ENCODE measurements at places on chromosomes 7 and 10.

DNA sequence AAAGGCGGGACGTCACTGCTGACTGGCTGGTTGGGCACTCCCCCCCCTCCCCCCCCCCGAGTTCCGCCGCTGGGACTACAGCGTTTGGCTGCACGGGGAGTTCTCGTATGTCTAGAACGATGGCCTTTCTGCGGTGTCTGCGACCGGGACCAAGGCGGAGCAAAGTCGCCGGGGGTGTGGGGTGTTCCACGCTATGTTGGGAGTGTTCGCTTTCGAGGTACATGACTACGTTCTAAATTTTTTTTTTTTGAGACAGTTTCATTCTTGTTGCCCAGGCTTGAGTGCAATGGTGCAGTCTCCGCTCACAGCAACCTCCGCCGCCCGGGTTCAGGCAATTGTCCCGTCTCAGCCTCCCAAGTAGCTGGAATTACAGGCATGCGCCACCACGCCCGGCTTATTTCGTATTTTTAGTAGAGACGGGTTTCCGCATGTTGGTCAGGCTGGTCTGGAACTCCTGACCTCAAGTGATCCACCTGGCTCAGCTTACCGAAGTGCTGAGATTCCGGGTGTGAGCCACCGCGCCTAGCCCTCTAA, 573 bp upstream of the IDI1 start:
- no peak for DNase-seq

GRCh38 chr7:73565675-73566340, 8.3 kb upstream of the BCL7B start:
- DNase-seq: no peak

- no peak for DNase-seq
These were observed 198.6 kb downstream of the TRIL start for GRCh38 chr7:28759475-28759971.

DNA sequence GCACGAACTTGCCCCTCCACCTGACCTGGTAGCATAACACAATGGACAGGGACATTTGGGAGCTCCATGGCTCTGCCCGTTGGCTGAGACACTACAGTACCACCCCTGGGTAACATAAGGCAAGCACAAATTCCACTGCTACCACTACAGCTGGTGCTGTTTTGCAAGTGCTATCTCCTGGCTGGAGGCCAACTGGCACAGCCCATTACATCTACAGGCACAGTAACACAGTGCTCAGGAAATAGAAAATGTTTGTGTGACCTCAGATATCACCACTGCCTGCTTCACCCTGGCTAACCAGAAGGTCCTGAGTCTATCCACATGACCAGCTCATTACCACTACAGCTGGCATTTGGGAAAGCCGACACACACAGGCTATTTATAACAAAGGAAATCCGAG, 631.1 kb upstream of the MBL2 start:
- DNase-seq: no peak

DNA sequence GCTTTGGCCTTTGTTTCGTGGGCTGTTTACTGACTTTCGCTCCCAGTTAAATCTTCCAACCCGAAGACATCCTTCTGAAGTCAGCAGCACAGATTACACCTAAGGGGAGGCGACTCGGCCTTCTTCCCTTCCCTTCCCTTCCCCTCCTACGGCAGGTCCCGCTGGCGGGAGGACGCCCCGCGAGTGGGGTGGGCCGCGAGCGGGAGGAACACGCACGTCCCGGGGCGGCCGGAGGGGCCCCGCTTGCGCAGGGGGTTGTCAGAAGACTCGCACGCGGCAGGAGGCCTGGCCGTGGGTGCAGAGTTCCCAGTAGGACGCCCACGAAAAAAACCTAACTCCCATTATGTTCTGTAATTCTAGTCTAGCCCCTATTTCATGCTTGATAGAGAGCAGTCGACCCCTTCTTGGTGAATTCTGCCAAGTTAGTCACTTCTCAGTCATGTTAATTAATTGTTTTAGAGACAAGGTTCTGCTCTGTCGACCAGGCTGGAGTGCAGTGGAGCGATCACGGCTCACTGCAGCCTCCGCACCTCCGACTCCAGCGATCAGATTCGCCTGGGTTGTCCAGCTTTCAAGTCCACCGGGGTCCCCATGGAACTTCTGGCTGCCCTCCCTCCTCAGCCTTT, 19.2 kb upstream of the ZNF32 start:
- no peak for DNase-seq

- no peak for DNase-seq
These were observed 208.7 kb upstream of the PRKCQ start for GRCh38 chr10:6788731-6789130.

- DNase-seq: no peak
These were observed 346.6 kb upstream of the KLF6 start for GRCh38 chr10:4131407-4132215.

GRCh38 chr7:4006687-4007086, 675.4 kb upstream of the FOXK1 start:
- DNase-seq: no peak

GRCh38 chr7:18357691-18358090, 137.9 kb upstream of the HDAC9 start:
- no peak for DNase-seq

DNA sequence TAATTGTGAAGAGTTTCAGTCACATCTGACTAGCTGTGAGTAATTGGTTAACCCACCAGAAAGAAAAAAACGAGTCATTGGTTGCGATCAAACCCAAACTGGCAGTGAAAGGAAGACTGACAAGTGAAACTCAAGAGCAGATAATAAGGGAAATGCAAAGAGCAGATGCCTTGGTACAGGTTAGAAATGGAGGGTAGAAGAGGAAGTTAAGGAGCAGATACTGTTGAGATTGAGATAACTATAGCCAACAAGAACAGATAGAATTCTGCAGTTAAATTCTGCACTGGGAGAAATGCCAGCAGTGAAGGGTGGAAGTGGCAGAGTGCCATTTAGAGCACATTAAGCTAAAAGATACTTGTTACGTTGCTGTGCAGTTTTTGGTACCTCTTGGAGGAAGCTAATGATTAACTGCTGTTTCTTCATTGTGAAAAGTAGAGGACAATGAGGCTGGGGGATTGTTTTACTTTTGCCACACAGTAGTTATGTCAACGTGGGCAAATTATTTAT, 65.8 kb downstream of the CDK13 start:
- DNase-seq: no peak

DNA sequence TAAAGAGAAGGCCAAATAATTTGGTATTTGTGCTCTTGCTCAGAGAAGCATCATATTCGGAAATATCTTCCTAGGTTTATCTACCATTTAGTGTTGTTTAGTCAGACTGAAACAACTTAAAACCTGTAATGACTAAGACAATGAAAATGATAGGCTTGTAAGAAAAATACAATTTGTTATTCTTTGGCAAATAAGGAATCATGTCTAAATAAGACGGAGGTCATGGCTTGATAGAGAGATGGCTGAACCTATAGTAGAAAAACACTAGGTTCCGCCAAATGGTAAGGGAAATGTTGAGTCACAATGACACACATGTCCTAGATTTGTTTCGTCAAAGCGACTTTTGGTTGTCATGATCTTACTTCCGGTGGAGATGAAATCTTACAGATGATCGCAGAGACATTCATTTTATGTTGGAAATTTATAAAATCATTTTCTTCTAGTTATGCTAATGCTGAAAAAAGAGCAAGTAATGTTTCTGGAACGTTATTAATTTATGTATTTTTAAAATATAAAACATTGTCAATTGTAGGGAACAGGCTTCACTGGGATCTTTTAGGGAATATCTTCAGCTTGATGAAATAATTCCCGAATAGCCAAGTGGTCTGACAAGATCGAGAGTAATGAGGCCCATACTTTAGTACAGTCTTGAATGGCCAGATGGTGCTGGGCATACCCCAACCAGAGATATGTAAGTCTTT, 1.0 kb downstream of the SRGN start:
- DNase-seq: no peak

GRCh38 chr7:20226860-20227259, 9.7 kb upstream of the MACC1 start:
- DNase-seq: no peak

DNA sequence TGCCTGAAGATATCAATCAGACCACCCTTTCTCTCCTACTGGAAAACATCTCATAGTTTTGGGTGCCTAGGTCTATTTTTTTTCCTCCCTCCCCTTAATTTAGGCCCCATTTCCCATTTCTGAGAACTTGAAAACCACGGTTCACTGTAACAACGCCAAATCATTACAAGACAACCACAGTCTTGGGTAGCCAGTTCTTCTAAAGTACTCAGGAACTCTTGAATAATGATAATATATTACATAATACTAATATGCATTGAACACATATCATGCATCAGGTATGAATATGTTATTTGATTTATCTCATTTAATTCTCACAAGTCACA, 185.1 kb upstream of the ADO start:
- DNase-seq: no peak

DNA sequence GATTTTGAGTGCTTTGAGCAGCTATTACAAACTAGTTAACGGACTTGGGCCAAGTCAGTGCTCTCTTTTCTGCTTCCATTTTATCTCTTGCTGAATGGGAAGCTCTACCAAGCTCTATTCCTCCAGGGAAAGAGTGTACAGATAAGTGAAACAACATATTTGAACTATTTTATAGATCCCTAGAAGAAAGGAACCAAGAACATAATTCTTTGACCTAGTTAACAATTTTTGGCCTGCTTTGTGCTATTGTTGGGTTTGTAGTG, 244.8 kb downstream of the PRKG1 start:
- no peak for DNase-seq

DNA sequence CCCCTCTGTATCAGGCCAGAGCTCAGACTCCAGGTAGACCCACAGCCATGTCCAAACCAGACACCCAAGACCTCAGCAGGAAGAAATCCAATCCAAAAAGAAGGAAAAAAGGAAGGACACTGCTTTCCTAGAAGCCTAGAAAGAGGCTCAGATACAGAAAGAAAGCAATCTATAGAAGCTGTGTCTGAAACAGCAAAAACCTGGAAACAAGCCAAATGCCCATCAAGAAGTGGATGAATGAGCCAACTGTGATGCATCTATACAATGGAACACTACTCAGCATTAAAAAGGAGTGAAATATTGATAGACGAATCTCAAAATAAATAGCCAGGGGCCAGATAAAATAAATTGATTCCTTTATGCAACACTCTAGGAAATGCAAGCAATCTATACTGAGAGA, 31.6 kb downstream of the GRB10 start:
- DNase-seq: no peak

- no peak for DNase-seq
These were observed 71.0 kb upstream of the GTF2I start for GRCh38 chr7:74586258-74587175.

DNA sequence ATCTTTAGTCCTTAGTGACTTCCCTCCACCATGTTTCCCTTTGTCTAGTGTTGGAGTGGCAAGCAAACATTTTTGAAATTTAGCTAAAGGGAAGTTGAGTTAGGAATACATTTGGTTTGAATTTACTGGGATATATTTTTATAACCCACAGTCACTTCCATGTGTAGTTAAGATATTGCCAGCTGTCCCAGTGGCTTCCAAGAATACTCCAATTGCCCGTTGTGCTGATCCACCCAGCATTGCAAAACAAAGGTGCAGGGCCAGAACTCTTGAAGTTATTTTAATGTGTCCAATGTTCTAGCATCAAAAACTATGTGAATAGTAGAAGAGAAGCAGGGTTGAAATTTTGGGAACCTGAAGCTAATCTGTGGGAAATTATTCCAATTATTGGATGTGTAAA, 2.5 kb upstream of the P4HA1 start:
- DNase-seq: no peak

GRCh38 chr7:28179120-28180030, 1.2 kb downstream of the JAZF1 start:
- DNase-seq: peak; percentile 77

GRCh38 chr10:69974551-69975155, 78.0 kb upstream of the MACROH2A2 start:
- DNase-seq: no peak

GRCh38 chr10:85612378-85612775, 754.2 kb downstream of the GRID1 start:
- DNase-seq: peak; percentile 52

- DNase-seq: no peak
These were observed 19.8 kb downstream of the ZNF107 start for GRCh38 chr7:64685741-64686140.

GRCh38 chr7:30702200-30702599, 19.9 kb upstream of the CRHR2 start:
- DNase-seq: no peak
